ENCODE measurements at places on chromosomes 7 and 10.

DNA sequence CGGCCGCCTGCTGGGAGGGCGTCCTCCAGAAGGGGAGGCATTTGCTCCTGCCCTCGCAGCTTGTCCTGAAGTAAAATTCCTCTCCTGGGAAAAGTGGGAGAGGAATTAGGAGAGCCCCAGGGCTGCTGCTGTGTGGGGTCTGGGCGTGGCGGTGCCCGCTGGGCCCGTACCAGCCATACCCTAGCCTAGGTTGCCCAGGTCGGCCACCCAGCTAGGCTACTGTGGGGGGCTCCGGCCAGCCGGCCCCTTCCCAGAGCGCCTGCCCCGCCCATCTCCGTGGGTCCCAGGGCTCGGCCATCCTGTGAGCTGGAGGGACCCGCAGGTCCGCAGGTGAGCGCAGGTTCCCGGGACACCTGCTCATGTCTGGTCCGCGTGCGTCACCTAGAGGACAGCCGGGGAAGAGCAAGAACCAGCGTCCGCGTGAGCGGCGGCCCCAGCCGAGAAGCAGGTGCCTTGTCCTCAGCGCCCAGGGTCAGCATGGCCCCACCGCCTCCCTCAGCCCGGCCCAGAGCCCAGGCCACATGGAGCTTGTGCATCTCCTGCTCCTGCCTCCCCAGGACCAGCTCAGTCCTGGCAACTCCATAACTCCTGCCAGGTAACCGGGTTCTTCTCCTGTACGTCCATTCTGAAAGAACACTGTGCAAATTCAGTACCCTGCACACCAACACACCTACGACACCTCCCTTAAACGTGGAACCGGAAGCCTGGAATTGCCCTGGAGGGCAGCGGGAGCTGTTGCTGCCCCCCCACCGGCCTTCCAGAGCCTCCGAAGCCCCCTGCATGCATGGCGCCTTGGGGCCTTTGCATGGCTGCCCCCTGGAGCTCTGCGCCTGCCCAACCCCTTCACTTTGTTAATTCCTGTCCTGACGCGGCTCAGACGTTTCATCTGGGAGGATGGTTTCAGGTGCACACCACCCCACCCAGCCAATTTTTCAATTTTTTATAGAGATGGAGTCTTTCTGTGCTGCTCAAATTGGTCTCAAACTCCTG is 22.8 kb upstream of the FOXL3 start:
- DNase-seq, result no peak

DNA sequence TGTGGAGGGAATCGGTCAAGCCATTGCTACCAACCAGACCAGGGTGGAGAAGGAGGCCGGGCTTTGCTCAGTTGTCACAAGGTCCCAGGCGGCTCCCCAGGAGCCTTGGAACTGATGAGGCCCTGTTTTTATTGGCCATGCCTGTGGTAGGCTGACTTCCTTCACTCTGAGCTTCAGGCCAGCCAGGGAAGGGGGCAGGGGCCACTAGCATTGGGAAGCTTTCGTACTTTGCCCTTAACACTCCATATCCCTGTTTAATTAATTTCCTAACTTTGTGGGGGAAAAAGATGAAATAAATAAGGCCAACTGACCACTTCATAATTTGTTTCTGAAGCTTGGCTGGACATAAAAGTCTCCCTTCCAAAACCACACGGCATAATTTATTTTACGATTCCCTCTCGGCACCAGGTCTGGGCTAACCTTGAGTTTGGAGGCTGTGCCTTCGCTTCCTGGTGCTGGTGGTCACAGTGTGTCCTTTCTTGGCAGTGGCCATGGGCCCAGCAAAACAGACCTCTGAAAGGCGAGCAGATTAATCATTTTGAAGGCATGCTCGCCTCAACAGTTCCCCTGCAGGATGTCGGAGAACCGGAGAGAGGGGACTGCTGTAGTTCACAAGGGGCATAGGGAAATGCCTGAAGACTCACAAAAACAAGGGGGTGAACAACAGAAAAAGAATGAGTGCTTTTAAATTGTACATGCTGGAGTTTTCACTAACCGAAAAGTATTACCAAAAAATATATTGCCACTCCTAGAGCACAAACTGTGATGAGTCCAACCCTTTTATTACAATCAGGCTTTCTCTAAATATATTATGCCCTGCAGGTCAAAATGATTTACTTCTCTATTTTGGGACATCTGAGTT is 966.0 kb downstream of the LRMDA start:
- DNase-seq, result no peak

GRCh38 chr7:111682588-111683340 is 120.5 kb upstream of the IMMP2L start:
- DNase-seq, result no peak

- no peak for DNase-seq
Measured at GRCh38 chr7:130210181-130210935, 2.7 kb downstream of the SSMEM1 start.

DNA sequence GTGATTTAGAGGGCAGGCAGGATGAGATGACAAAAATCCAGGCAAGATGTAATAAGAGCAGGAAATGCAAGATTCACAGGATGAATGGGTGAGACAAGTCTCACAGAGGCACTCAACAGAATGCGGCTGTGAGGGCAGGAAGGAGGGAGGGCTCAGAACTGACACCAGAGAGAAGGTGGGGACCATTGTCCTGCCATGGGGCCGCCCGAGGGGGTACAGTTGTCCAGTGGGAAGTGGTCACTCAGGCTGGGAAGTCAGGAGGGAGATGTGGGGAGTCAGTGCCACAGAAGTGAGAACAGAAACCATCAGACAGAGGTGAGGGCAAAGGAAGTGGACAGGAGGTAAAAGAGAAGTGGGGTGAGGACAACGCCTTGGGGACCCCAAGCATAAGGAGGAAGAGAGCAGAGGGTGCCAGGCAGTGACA is 8.9 kb downstream of the HIP1 start:
- DNase-seq, result no peak

DNA sequence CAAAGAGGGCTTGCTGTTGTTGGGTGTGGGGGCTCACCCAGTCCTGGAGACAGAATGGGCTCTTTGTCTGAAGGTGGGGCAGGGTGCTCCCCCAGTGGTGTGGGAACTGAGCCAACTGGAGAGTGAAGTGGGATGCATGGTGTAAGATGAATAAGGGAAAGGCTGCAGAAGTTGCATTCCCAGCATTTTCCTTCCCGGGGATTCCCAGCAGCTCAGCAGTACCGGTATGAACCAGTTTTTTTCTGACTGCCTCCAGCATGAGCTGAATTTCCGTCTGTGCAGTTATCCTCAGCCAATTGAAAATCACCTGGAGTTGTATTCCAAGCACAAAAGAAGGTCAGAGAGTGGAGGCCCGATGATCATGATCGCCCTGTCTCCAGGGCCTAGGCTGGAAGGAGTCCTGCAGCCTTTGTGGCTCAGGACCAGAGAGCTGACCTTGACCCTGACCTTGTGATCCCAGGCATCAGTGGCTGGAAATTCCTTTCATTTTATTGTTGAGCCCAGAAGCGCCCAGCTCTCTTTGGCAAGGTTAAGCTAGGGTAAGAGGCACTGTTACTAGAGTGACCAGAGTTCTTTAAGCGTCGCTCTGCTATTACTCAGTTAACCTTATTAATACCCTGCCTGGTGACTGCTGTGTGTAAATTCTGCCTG is 33.4 kb downstream of the OGDH start:
- DNase-seq, result no peak

DNA sequence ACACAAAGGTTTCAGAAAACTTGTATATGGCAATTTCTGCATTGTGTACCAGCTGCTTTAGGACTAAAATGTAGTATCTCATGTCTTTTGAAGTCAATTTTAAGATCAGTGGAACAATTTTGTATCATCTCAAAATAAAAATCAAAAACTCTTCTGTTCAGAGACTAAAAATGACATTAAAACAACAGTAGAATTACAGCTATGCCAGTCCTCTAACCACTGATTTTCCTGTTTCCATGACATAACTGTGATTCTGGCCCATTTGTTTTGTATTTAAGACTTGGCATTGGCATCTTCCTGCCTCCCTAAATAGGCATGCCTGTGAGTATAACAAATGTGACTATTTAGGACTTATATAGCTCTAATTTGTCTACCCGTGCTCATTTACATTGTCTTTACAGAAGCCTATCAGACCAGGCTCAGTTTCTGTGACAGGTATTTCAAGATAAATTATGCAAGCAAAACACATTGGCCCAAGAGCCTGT is 29.1 kb upstream of the VPS41 start:
- DNase-seq, result no peak

- DNase-seq, result no peak
Measured at GRCh38 chr7:31316876-31317275, 23.6 kb downstream of the NEUROD6 start.

DNA sequence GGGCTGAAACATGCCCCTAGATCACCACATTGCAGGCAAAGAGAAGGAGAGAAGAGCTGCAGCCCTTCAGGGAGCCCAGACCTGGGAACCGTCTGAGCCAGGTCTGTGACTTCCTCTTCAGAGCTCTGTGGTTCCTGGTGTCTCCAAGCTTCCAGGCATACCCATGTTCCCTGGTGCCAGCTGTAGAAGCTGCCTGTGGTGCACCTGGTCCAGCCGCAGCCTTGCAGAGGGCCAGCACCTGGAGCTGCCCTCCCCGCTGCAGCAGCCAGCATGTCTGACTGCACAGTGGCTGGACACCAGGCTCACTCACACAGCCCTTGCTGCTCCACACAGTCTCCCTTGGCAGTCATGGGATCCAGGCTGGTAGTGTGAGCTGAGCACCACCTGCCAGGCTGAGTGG is 33.6 kb downstream of the C7orf25 start:
- no peak for DNase-seq

DNA sequence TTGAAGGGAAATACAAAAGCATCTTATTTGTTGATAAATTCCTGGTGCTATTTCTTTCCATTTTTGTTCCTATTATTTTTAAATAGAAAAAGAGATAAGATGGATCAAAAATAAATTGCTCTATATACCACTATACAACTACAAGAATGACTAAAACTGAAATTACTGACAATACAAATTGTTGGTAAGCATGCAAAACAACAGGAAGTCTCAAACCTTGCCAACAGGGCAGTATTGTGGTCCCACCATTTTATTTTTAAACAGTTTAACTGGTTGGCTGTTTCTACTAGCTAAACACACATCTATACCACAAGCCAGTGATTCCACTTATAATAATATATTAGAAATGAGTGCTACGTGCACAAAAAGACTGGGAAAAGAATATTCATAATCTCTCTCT is 213.0 kb downstream of the JAZF1 start:
- no peak for DNase-seq

DNA sequence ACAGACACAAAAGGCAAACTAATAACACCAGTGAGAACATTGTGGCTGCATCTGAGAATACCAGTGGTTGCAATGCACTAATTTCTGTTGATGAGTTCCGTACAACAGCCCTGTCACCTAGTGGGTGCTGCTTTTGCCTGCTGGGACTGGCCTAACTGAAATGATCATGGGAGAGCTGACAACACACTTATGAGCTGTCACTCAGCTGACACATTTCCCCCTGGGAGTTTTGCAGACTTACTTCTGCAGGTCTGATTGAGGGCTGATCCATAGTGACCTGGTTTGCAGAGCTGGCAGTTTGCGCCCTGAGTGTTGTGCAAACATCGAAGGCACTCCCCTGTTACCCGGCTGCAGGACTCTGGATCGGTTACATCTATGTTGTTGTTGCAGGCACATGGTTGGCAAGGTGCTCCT is 60.6 kb upstream of the LAMB1 start:
- DNase-seq, result no peak

DNA sequence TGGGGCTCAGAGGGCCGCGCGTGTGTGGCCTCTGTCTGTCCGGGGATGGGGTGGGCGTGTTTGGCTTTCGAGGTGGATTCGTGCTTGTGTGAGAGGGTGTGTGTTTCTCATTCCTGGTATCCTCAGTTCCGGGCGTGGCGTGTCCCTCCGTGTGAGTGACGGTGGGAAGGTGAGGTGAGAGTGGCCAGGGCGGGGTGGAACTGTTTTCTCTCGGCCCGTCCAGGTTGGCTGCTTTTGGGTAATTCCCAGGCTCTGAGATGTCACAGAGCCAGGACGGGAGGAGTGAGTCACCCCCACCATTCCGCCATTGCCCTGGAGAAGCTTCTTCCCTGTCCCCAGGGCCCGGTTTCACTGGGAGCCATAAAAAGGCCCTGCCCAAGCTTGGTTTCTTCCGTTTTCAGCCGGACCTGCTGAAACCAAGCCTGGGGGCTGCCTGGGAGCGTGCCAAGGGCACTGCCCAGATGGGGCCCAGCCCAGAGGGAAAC is 21.3 kb upstream of the CLDN4 start:
- DNase-seq, result no peak

GRCh38 chr7:134532180-134532953 is 5.0 kb downstream of the AKR1B10 start:
- no peak for DNase-seq

DNA sequence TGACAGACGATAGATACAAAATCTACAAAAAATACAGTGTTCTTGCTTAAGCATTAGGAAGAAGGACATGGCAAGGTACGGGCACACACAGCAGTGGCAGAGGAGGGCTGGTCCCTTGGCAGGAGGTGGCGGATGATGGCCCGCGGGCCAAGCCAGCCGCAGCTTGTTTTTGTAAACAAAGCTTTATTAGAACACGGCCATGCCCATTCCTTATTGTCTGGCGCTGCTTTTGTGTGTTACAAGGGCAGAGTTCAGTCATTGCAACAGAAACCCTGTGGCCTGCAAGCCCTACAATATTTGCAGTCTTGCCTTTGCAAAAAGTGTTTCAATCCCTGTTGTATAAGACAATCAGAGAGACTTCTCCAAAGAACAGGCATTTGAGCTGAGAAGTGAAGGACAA is 30.7 kb downstream of the FGFR2 start:
- no peak for DNase-seq

GRCh38 chr7:24378871-24379616 is 95.1 kb downstream of the NPY start:
- no peak for DNase-seq

DNA sequence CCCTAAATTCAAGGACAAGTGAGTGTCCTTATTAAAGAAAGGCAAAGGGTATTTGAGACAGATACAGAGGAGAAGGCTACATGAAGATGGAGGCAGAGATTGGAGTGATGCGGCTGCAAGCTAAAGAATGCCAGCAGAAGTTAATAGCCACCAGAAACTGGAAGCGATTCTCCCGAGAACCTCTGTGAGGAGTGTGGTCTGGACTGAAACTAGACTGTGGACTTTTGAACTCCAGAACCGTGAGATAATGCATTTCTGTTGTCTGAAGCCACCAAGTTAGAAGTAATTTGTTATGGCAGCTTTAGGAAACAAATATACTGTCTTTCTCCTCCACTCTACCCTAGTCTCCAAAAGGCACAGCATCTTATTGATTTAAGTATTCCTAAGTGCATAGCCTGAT is 80.3 kb upstream of the CREB5 start:
- no peak for DNase-seq

DNA sequence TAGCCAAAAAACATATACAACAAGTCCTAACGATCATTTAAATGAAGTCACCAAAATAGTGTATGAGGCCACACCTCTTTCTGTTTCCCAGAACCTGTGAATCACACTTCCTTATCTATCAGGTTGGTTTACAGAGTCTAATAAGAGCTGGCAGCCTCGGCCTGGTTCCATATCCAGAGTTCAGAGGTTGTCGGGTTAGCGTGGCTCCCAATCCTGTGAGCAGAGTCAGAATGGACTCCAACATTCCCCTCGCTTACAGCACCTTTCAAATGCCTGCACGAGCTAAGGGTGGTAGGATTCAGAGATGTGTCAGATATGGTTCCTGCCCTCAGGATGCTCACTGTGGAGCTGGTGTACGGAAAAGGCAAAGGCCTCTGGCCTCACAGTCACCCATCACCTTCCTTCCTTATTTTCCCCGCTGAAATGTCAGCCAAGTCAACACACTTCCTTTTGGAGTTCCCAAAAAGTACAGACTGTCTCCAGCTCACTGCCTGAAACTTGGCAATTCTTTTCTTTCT is 6.0 kb downstream of the IL15RA start:
- DNase-seq, result no peak

- no peak for DNase-seq
Measured at GRCh38 chr7:69076566-69076965, 521.7 kb upstream of the AUTS2 start.

- no peak for DNase-seq
Measured at GRCh38 chr10:121260377-121260776, 337.9 kb downstream of the FGFR2 start.
